NCI-H446 (cell line): ENCODE measurements at places on chromosomes 3 and 15.

- no peak for DNase-seq
These were observed 470.9 kb upstream of the TPRG1 start for GRCh38 chr3:188700918-188701317.

GRCh38 chr15:27234593-27234992 lies 263.6 kb downstream of the GABRG3 start:
- DNase-seq: no peak

GRCh38 chr15:77035584-77035983 lies 35.3 kb downstream of the TSPAN3 start:
- DNase-seq: no peak

DNA sequence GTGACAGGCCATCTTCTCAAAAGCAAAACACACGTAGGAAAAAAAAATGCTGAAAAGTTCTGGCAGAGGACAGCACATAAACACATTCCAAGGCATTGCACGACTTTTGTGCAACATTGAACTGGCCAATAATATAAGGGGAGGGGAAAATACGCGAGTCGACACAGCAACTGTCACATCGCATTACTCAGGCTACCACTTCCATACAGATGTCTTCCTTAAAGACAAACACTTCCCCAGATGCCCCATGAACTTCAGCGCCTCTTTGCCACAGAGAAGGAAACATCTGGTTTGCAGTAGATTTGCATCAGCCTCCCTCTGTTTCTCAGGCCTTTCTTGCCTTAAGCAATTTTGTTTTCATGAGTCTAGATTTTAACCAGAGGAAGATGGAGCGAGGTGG lies 144.4 kb upstream of the IGF1R start:
- DNase-seq: no peak

- no peak for DNase-seq
These were observed 66.8 kb upstream of the BLM start for GRCh38 chr15:90650117-90650955.

DNA sequence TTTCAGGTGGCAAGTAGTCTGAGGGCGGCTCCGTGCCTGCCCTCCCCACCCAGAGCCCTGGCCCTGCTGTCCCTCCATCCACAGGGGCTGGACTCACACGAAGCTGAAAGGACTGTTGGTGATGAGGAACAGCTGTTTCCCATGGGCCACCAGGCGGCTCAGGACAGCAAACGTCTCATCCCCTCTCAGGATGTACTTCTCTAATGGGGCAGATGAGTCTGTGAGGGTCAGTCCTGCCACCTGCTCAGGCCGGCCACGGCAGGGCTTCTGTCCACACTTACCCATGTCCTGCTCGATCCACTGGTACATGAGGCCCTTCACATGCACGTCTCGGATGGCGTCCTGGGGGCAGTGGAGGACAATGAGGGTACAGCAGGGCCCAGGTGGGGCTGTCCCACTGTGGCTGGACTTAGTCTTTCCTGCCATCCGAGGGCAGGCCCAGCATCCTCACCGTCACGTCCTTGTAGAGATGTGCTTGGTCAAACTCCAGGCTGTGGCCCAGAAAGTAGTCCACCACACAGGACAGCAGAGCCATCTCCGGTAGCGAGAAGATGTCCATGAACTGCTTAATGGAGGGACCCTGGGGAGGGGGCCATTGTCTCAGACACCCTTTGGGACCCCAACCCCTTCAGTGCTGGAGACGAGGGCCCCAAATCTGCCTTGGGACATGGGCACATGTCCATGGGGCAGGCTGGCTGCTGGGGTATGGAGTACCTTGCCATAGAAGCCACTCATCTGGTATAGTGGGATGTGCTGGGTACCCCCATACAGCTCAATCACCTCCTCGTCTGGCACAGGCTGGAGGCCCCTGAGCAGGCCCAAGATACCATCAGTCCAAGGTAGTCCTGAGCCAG lies 5.7 kb downstream of the NT5DC2 start:
- no peak for DNase-seq

GRCh38 chr3:133883641-133884040 lies 12.0 kb downstream of the RAB6B start:
- DNase-seq: no peak
